ENCODE measurements at places on chromosomes 7 and 10.

- DNase-seq: no peak
These were observed 207.9 kb downstream of the PAXIP1 start for GRCh38 chr7:154795014-154795413.

GRCh38 chr10:116944911-116945310 is 60.1 kb downstream of the SHTN1 start:
- DNase-seq: no peak

GRCh38 chr10:98391065-98391464 is 23.9 kb downstream of the PYROXD2 start:
- DNase-seq: no peak

GRCh38 chr10:127906548-127907377 is at the start of gene PTPRE:
TSS of gene PTPRE (plus strand) at chr10:127907103. CDS start at chr10:128040882, 133,779 bp downstream.
- DNase-seq: peak; percentile 62

DNA sequence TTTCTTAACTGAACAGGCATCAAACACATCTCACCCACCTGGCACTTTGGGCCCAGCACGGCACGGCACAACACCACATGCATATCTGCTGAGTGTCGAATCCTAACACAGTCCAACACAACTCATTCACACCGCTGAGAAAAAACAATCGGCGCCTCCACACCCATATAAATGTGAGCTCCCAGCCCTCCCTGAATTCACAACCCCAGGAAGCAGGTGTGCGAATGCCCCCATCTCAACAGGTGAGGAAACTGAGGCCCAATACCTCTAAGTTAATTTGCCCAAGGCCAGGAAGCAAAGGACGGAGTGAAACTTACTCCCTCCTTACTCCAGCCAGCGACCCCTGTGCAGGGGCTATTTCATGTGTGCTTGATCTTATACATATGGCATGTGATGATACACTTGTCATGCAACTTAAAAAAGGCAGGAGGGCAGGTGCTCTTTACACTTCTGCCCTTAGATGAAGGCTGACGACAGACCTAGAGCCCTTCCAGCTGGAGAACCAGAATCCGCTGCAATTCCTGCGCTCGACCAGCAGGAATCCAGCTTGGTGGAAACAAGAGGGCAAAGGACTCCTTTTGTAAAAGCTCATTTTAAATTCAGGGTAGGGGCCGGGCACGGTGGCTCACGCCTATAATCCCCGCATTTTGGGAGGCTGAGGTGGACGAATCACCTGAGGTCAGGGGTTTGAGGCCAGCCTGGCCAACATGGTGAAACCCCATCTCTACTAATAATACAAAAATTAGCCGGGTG is 116.0 kb downstream of the LARP4B start:
- DNase-seq: no peak

DNA sequence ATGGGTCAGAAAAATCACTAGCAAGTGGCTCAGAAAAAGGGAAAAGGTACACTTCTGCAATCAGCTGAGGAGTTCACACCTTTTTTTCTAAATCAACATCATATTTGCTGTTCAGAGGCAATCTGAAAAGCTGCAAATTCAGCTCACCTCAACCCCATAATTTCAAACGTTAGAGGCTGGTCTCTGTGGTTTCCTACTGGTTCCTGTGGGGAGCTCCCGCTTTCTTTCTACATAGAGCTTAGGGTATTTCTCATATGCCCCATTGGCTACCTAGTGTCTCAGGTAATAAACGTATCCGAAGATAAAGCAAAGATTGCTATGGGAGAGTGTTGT is 5.2 kb upstream of the ZNF22 start:
- DNase-seq: no peak

DNA sequence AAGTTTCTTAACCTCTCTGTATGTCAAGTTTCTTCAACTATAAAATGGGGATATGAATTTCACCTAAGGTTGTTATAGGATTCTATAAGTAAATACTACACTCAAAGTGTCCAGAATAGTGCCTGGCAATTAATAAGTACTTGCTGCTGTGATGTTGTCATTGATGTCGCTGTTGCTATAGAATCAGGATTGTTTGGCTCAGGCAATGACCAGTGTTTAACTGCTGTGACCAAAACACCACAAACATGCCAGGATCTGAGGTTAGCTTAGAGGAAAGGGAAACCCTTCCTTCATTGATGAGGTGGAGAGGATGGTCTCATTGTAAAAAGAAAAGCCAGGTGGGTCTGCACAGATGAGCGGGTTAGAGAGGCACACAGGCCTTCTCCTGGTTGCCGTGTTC is 223.1 kb upstream of the INHBA start:
- no peak for DNase-seq

DNA sequence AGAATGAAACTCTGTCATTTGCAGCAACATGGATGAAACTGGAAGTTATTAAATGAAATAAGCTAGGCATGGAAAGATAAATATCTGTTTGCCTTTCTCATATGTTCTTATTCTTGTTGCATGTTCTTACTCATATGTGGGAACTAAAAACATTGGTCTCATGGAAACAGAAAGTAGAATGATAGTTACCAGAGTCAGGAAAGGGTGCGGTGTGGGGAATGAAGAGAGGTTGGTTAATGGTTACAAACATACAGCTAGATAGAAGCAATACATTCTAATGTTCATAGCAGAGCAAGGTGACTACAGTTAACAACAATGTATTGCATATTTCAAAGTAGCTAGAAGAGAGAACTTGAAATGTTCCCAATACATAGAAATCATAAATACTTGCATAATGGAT is 105.1 kb downstream of the FAM107B start:
- no peak for DNase-seq

- DNase-seq: no peak
These were observed 31.3 kb downstream of the PLAC9 start for GRCh38 chr10:80163741-80164341.

- DNase-seq: no peak
These were observed 687.3 kb downstream of the DNAJB9 start for GRCh38 chr7:109256762-109257560.

DNA sequence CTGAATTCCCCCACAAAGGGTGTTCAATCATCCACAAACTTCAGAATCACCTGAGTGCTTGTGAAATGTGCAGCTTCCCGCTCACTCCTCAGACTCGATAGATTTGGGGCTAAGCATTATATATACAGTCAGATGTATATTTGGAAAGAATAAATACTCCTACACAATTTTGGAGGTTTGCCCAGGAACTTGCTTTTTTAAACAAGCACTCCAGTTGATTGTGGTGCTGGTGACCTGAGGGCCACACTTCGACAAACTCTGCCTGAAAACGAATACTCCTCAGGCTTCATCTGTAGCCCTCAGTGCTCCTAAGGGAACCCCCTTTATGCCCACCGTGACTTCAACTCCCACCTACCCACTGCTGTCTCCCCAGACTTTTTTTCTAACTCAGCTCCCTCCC is 211.6 kb downstream of the INHBA start:
- no peak for DNase-seq

GRCh38 chr10:132724446-132724845 is 61.5 kb downstream of the NKX6-2 start:
- DNase-seq: no peak

- no peak for DNase-seq
These were observed 493.1 kb downstream of the AUTS2 start for GRCh38 chr7:70091362-70091761.

DNA sequence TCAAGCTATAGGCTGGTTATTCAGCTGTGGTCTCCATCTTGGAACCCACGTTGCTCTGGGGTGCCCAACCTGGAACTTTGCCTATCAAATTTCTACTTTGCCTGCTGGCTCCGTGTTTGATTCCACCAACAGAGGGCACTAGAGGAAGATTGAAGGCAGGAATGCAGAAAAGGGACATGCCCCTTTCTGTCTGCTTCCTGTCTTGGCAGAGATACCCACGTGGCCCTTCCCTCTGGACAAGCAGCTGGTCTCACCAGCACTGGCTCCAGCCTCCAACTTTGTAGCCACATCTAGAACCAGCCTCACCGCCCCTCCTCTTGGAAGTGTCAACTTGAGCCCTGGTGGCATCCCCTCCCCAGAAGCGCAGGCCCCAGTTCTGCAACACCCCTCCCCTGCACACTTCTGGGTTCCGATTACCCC is 52.1 kb upstream of the ZNF438 start:
- peak; percentile 43 for DNase-seq

DNA sequence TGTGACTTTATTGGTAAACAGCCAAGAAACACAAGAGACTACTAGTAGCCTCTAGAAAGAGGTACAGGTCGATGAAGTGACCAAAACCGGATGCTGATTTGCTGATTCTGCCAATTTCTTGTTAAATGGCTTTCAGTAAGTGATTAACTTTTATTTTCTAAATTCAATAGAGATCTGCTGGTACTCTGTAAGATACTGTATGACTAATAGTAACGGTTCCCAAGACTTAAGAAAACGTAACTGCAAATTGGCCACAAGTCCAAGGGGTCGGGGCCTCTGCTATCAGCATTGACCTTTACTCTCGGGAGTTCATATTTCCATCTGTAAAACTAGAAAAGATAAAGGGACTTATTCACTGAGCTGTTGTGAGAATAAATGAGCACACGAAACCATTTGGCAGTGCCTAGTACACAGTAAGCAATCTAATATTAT is 1.4 kb downstream of the FAM3C start:
- no peak for DNase-seq

- DNase-seq: no peak
These were observed 44.5 kb upstream of the AGR3 start for GRCh38 chr7:16926283-16926682.

DNA sequence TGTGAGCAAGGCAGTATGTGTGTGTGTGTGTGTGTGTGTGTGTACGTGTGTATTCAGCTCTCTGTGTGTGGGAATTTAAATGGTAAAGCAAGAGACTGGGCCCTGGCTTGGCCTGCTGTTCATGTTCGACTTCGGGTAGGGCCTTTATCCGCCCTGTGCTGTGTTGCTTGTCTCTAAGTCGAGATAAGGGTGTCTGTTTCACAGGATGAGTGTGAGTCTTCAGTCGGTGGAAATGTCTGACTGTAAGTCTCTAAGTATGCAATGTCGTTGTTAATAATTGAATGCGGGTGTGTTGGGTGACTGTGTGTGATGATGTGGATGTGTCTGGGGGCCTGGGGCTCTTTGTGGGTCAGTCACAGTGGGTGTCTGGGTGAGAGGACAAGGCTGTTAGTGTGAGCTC is 34.8 kb downstream of the HIF1AN start:
- DNase-seq: no peak

DNA sequence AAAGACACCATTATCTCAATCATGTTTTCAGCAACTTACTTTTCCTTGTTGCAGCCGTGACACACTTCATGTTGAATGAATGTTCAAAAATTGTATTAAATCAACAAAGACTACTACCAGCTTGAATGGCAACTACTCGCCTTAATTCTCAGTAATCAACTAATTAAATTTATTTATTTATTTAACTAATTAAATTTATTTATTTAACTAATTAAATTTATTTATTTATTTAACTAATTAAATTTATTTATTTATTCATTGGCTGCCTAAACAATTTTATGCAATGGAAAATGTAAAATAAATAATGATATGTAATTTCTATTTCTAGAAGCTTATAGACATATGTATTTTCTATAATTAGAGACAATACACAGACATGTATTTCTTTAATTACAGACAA is 435.4 kb downstream of the GPAM start:
- DNase-seq: no peak

DNA sequence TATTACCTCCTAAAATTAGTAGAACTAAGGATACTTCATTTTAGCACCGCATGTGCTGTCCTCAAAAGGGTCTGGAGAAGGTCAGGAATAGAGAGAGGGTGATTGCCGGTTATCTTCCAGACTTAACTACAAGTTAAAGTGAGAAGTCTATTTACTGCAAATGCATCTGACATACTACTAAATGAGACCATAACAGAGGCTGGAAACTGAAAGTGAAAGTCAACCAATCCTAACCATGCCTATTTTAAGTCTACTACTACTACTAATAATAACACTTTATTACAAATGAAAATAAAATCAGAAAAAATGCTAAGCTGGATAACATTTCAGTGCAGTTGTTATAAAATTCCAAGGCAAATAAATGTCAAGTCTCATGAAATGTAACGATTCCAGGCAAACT is 244.7 kb downstream of the KIF20B start:
- no peak for DNase-seq

DNA sequence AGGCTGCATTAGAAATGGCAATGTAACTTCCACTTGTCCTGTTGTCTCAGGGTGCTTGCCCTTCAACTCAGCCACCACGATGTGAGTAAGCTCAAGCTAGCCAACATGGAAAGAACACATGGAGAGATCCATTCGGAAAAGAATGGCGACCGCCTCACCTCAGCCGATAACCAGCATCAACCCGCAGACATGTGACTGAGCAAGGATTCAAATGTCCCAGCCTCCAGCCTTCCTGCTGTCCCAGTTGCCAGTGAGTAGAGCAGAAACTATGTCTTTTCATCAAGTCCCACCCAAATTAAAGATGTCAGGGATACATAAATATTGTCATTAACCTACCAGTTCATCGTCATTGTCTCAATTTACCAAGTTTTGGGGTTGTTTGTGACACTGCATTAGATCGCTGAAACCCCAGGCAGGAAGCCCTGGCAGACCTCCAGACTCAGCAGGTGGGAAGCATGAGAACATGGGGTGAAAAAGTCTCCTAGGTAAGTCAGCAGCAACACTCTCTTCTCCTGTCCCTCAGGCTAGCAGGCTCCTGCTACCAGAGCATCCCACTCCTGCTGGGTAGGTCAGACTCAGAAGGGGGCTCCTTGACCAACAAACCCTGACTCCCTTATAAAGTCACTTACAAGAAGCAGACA is 67.0 kb downstream of the OSBPL3 start:
- no peak for DNase-seq

- DNase-seq: no peak
These were observed 42.4 kb downstream of the ZNF487 start for GRCh38 chr10:43479275-43479674.
